ENCODE measurements at places on chromosomes 11 and 22.

DNA sequence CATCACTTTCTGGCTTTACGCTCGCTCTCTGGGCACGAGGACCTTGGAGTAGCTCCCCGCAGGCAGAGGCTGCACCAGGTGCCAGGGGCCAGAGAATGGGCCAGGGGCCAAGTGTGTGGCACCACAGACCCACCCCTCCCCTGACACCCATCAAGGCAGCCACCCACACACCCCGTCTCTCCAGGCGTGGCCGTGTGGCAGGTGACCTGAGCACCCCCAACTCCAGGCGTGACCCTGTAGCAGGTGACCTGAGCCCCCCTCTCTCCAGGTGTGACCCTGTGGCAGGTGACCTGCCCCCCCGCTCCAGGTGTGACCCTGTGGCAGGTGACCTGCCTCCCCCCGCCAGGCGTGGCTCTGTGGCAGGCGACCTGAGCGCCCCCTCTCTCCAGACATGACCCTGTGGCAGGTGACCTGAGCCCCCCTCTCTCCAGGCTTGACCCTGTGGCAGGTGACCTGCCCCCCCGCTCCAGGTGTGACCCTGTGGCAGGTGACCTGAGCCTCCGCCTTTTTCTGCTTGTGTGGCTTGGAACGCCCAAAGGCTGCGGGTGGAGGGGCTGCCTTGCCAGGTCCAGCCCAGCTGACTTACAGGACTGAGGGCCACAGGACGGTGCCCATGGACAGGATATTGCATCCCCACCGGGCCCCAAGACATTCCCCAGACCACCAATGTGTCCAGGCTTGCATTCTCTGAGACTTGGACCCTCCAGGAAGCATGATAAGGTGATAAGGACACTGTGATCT lies 667.2 kb downstream of the BRD1 start:
- DNase-seq = no peak

GRCh38 chr11:45333001-45333971 lies 47.1 kb upstream of the SYT13 start:
- DNase-seq = peak; percentile 2

- DNase-seq = no peak
Measured at GRCh38 chr11:204587-205109, 2.6 kb downstream of the BET1L start.

GRCh38 chr11:74932797-74933196 lies 16.1 kb downstream of the XRRA1 start:
- no peak for DNase-seq

GRCh38 chr11:12706545-12707499 lies 32.6 kb downstream of the TEAD1 start:
- DNase-seq = no peak

DNA sequence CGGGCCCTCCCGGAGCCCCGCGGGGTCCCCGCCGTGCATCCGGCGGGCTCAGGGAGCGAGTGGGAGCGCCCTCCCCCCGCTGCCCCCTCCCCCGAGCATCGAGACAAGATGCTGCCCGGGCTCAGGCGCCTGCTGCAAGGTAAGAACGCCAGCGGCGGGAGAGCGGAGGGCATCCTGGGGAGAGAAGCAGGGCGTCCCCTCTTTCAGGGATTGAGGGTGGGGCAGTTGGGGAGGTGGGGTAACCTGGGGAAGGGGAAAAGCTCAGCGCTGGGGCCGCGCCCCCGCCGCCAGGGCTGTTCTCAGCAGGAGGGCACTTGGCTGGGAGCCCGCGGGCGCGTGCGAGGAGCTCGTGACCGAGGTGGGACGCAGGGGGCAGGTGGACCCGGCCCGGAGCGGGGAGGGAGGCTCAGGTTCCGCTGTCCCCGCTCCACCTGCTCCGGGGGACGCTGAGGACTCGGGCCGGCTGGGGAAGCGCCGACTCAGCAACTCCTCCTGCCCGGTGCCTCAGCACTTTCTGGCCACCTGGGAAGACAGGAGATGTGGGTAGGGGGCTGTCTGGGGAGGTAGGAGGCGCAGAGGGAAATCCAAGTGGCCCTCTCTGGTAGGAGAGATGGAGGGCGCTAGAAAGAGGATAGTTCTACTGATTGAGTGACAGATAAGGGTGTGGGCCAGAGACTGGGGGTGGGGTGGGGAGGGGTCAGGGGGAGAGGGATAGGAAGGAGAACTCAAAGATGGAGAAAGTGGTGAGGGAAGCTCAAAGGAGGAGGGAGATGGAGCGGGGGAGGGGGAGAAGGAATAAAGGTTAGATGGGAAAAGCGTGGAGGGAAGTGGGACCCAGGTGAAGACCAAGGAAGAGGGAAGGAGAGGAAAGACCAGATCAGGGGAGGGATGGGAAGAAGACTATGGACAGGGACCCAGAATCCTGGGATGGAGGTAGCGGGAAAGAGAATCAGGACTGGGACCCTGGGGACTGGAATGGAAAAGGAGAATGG lies 726 bp downstream of the RTN4RL2 start:
- DNase-seq = no peak

DNA sequence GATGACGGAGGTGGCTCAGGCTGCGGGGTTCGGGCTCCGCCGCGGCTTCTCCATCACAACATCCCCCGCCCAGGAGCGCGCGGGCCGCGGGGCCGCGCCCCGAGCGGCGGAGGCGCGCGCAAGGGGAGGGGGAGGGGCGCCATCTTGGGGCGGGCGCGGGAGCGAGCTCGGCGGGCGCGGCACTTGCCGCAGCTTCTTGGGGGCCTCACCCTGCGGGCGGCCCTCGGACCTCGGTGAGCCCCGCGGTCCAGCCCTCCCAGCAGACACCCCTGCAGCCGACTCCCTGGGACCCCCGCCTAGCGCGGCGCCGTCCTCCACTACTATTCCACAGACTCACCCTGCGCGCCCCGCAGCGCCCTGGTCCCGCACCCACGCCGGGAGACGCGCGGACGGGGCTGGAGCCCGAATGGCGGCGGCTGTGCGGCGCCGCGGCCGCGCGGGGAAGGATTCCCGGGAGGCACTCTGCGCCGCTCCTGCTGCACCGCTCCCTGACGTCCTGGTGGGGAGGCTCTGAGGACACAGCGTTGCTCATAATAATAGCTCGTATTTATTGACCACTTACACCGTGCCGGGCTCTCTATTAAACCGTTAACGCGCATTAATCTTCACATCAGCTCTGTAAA lies at the start of gene APBB1:
APBB1 (minus strand) TSS at position 86 of the 623 bp plus-strand sequence. CDS start 7,747 bp downstream, outside the sequence.
- DNase-seq = no peak

GRCh38 chr11:1835671-1836010 lies 851 bp downstream of the SYT8 start:
- no peak for DNase-seq

- DNase-seq = no peak
Measured at GRCh38 chr11:12031856-12032544, 23.6 kb upstream of the DKK3 start.

DNA sequence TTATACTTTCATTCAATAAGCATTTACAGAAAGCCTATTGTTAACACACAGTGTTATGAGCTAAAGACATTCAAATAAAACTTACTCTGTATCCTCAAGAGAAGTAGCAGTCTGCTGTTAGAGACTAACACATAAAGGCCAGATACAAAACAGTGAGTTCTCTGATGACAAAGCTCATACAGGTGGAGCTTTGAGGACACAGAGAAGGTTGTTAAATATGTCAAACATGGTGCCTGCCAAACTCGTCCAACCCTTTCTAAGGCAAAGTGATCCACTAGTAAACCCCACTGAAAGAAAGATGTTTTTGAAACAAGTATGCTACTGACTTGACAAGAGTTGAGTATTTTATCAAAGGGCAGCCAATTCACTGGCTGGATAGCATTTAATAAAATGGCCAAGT lies 70.1 kb downstream of the C2CD3 start:
- DNase-seq = no peak

DNA sequence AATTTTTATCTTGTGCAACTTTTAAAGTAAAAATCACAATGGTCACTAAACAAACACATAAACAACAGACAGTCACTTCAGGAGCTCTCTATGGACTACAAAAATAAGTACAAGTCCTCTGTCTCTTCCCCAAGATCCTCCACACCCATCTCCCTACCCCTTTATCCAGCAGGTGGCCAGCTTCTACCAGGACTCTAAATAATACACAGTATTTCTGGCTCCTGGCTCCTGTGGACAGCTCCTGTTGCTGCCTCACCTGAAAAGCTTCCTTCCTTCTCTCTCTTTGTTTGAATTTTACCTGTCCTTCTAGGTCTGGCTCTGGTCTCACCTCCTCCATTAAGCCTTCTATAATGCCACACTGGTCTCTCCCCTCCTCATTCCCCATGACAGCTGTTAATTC lies 86.1 kb downstream of the CLPB start:
- no peak for DNase-seq

GRCh38 chr11:83691451-83691950 lies 405.3 kb upstream of the CCDC90B start:
- no peak for DNase-seq

DNA sequence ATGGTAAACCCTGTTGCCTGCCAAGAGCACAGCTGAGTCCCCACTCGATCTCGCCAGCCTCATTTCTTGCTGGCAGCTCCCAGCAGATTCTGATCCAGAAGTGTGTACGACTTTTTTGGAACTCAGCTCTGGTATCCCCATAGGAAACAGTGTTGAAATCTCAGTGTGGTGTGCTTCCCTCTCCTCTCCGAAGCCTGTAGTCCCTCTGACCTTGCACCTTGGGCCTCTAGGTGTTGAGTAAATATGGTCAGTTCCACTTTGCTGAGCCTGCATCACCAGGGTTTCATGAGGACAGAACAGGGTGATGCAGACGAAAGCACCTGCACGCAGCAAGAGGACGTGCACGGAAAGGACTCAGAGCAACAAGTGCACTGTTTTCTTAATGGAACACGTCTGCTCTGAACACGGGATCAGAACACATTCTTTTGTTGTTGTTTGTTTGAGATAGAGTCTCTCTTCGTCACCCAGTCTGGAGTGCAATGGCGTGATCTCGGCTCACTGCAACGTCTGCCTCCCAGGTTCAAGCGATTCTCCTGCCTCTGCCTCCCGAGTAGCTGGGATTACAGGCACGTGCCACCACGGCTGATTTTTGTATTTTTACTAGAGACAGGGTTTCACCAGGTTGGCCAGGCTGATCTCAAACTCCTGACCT lies 3.8 kb upstream of the CPT1A start:
- no peak for DNase-seq

GRCh38 chr11:68381716-68382115 lies 69.3 kb downstream of the LRP5 start:
- DNase-seq = no peak

- DNase-seq = no peak
Measured at GRCh38 chr11:76185511-76185910, 20.8 kb downstream of the WNT11 start.

DNA sequence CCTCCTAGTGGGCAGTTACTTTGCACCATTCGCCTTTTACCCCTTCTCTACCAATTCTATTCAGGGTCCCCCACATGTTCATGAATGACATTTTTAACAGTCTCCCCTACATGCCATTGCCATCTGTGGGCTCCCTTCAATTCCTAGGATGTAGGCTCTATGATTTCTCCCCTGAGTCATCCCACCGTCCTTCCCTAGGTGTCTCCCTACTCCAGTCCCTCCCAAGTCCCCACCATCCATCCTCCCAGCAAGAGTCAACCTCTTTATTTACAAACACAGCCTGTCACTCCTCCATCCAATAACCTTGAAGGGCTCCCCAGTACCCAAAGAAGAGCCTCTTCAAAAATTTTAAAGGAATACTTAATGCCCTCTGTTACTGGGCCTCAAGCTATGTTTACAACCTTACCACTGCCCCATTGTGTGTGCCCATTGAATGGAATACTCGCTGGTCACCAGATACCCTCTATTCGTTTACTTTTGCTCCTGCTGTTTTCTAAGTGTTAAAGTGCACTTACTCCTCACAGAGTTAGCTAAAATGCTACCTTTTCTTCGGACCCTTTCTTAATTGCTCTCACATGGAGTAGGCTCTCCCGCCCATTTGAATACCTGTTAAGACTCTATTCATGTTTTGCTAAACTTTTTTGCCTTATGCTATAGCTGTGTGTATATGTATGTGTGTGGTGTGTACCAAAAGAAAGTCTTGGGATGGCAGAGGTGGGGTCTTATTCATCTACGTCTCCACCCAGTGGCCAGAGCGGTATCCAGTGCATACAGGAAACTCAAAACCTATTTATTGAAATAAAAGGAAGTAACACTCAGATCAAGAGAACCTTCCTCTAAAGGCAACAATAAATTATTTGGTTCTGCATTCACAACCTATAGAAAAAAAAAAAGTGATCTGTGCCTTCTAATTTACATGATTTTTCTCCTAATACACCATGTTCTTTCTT lies 235.8 kb upstream of the CCDC90B start:
- DNase-seq = no peak

DNA sequence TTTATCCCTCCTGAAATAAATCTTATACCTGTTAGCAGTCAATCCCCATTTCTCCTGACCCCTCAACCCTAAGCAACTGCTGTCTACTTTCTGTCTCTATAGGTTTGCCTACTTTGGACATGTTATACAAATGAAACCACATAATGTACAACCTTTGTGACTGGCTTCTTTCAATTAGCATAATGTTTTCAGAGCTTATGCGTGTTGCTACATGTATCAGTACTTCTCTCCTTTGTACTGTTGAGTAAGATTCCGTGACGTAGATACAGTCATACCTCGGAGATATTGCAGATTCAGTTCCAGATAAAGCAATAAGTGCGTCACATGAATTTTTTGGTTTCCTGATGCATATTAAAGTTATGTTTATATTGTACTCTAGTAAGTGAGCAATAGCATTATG lies 127.3 kb downstream of the MORC2 start:
- no peak for DNase-seq

GRCh38 chr11:65016705-65017104 lies 2.7 kb downstream of the ARL2 start:
- no peak for DNase-seq

- no peak for DNase-seq
Measured at GRCh38 chr11:88521799-88522201, 184.3 kb upstream of the CTSC start.

GRCh38 chr11:117430293-117430955 lies 102.8 kb downstream of the CEP164 start:
- DNase-seq = no peak
